Fibroblast of skin of left quadriceps (primary cell): ENCODE measurements at places on chromosomes 5 and 9.

DNA sequence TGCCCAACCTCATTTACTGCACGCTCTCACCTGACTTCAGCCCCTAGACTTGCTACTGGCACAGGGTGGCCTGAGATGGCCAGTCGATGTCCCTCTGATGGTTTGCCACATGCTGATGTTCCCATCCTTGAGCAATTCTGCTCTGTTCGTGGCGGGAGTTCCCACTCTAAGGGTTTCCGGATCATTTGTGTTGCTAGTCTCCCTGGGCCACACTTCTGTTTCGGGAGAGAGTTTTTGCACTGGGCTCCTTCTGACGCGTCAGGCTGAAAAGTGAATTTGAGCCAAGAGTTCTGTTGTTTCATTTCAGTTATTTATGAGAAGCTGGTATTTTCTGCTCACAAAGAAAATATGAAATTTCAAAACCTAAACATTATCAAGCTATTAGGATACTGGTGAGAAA, 597.7 kb downstream of the BNC2 start:
- no peak for DNase-seq

- DNase-seq: peak; percentile 88
Measured at GRCh38 chr5:156391139-156391538, 64.2 kb downstream of the SGCD start.

DNA sequence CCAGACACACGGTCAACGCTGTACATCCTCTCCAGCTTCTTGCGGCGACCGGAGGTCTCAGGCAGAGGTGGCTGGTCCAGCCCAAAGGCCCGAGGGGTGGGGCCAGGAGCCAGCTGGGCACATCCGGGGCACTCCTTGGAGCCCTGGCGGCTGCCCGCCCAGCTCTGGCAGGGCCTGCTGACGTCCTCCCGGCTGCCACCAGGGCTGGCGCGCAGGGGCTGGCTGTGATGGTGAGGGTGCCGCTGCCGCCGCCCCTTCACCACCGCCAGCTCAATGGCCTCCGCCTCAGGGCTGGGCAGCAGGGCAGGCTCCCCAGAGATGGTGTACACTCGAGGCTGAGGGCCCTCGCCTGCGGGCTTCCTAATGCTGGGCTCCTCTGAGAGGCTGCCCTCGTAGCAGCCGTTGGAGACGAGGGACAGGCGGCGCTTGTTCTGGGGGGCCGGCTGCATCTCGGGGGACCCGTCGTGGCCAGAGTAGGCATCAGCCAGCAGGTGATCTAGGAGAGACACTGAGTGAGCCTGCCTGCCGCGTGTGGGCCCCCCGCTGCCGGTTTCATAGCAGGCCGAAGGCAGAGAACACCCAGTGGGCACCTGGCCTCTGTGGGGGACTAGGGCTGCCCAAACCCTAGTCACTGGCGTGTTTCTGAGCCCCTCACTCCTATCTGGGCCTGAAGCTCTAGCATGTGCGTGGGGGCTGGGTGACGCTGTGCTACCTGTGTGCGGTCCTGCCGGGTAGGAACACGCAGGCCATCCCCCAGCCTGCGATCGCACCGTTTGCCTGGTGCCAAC, 1.5 kb downstream of the NSMF start:
- DNase-seq: no peak

DNA sequence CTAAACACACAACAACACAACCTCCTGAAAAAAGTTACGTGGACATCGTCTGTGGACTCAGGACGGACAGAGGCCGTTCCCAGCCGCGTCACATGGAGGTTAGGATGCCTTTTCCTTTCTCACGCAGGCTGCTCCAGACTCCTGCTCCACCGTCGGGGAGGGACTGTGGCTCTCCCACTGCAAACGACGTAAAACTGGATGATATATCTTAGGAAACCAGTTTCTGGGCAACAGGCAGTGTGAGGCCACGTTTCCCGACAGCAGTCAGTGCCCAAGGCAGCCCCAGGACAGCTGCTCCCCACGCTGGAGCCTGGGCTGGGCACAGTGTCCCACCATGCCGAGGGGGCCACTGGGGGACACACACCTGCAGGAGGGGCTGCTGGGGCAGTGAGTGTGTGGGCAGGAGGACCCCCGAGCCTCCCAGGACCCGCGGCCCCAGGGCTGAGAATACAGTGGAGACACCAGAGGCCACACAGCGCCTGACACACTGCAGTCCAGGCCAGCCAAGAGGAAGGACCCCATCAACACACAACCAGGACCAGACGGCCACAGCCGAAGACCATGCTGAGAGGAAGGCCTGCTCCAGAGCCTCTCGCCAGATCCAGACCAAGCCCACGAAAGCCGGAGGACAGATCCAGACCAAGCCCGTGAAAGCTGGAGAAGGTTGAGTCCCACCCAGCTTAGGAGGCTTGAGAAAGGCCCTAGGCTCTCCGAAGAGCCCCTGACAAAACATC, 26.2 kb downstream of the EXD3 start:
- DNase-seq: no peak

DNA sequence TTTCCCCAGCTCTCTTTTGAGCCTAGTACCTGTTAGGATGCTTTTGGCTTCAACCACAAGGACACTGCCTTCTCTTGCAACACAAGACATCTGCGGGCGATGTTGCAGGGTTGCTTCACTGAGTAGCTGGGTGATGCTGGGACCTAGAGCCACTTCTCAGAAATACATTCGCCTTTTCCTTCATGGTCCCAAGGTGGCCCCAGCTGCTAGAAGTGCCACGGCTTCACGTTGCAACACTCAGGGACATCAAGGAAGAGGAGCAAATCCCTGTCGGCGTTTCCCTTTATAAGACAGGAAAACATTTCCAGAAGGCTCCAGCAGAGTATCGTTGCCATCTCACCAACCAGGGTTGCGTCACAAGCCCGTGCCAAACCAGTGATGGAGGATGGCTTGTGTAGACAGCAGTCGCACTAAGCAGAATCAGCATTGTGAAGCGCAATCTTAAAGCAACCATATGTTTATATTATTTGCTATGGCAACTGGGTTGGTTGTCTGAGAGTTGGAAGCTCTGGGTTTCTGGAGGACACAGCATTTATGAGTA, 62.7 kb downstream of the ANKRD33B start:
- DNase-seq: no peak

- no peak for DNase-seq
Measured at GRCh38 chr5:62606878-62607277, 28.3 kb downstream of the LRRC70 start.

GRCh38 chr5:170821257-170821800, 37.8 kb downstream of the GABRP start:
- no peak for DNase-seq

DNA sequence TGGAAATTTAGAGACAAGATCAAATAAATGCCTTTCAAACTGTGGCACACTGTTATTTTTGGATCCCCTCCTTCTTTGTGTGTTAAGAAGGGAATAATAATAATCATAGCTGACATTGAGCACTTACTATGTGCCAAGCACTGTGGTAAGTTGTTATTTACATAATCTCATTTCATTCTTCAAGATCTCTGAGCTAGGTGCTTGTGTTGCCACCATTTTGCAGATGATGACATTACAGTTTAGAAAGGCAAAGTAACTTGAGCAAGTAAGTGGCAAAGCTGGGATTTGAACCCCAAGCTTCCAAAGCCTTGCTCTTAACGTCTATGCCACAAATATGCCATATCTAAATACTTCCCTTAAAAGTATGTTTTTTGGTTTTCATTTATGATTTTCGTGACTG, 121.8 kb upstream of the TMEM161B start:
- DNase-seq: no peak

DNA sequence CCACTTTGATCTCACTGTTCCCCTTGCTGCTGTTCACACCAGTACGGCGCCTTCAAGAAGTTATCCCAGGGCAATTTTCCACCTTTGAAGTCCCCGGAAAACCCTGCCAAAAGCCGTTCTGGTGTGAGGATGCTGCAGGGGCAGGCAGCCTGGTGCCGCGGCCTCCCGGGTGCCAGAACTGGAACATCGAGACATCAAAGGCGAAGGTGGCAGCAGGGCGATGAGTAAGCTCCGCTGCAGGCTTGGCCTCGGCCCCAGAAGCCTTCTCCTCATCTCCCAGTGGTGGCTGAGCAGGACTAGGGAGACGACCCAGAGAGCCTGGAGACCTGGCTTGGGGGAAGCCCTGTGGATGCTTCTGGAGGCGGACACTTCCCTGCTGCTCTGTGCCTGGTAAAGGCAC, 115.3 kb upstream of the MSX2 start:
- no peak for DNase-seq

DNA sequence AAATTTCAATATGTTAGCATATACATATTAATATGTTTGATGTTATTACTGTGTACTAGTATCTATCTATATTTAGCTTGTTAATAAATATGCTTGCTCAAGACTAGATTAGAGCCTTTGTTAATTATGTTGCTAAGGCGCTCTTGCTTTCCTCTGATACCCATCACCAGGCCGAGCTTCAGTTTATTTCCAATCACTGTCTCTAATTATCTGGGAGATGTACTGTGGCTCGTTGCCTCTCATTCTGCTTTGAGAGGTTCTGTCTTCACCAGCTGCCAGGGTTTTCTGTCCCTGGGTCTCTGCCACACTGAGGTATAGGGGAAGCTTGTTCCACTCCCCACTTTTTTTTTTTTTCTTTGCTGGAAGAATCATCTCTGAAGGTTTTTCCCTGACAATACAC, 21.0 kb upstream of the TAF11L2 start:
- DNase-seq: no peak
